Left renal cortex interstitium (tissue), 4 donors: ENCODE measurements at places on chromosomes 16 and 17. TPM values are rescaled to one million over a fixed set of nuclear protein-coding genes. Genes with fewer than 3 reads are reported as not detected.

DNA sequence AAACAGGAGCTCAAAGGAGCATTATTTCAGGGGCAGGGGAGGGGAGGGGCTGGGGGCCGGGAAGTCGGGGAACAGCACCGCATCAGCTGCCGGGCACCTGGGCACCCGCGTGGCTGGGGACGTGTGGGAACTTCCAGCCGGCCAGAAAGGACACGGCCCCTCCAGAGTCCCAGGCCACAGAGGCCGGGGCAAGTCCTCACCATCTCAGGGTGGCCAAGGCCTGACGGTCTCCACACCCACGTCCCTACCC lies 1.1 kb downstream of the PGAP6 start:
- DNase-seq: no peak

DNA sequence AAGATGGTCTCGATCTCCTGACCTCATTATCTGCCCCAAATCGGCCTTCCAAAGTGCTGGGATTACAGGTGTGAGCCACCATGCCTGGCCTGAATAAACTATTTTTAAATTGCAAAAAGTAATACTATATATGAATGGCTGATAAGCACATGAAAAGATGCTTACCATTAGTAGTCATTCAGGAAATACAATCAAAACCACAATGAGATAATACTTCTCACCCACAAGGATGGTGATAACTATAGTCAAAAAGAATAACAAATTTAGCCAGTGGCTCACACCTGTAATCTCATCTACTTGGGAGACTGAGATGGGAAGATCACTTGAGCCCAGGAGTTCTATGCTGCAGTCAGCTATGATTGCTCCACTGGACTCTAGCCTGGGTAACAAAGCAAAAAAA lies 2.4 kb upstream of the TACO1 start:
- DNase-seq: no peak

Gene TEDC2
- polyA plus RNA-seq: 16.6 TPM

Gene EXOC7
- 151 TPM for polyA plus RNA-seq

Gene NUP85
- polyA plus RNA-seq: 58.8 TPM
